ENCODE measurements at places on chromosomes 3 and 15.

DNA sequence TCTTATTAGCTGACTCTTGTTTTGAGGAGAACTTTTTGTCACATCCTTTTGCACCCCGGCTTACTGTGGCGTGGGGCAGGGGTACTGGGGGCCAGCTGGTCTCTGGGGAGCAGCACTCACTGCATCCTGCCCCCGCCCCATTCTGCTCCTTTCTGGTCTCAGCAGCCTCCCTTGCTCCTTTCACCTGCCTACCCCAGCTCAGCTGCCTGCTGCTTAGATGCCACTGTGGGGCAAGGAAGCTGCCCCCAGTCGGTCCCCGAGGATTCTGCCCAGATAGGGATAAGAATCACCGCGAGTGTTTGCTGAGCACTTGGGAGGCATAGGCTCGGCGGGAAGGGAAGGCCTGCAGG, 32.0 kb downstream of the APBA2 start:
- DNase-seq, result no peak

GRCh38 chr15:58355382-58355971, 76.3 kb upstream of the LIPC start:
- no peak for DNase-seq

DNA sequence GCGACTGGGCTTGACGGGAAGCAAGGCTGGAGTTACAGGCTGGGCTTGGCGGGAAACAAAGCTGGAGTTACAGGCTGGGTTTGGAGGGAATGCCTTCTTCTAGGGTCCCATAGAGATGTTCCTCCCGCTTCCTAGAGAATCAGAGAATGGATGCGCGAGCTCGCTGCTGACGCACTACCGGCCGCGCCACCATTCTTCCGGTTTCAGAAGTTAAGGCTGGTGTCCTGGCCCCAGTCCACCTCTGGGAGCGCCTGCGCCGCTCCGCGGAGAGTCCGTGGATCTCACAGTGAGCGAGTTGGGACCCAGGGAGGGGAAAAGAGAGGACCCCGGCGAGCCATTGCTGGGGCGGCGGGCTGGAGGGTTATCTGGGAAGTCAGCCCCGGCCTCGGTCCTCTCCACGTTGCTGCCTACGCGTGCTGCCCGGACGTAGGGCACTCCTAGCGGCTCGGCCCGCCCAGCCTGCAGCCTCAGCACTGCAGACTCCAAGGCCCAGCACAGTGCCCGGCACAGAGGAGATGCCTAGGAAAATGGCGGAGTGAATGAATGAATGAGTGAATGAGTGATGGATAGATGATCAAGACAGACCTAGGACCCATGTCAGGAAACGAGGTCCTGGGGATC, at the start of gene ZNF502:
TSS of gene ZNF502 (plus strand) at position 206 of the 621 bp plus-strand sequence. CDS start 7,602 bp downstream, outside the sequence.
- peak; percentile 48 for DNase-seq

GRCh38 chr15:58840048-58840447, 68.9 kb downstream of the MINDY2 start:
- no peak for DNase-seq

GRCh38 chr3:64863226-64864212, 175.7 kb upstream of the ADAMTS9 start:
- DNase-seq, result no peak

Data from activated B cell treated with CpG ODN at 0.5 μM for 24 hours (primary cell).